NCI-H226 (cell line): ENCODE measurements at places on chromosomes 2 and 18.
A peak's percentile ranks its signal among the peaks of the same experiment; 100 is the strongest.

GRCh38 chr18:10006311-10006893 is 92.6 kb downstream of the VAPA start:
- DNase-seq: no peak

DNA sequence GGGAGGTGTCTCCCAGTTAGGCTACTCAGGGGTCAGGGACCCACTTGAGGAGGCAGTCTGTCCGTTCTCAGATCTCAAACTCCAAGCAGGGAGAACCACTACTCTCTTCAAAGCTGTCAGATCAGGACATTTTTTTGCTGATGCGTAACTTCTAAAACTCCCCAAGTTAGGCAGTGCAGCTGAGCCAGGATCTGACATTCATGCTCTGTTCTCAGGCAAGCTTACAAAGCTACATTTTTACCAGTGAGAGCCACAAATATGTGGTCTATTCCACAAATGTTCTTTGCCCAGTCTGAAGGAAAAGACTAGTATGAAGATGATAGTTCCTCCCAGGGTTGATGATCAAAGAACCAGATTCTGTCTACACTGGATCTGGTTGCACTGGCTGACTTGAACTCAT is 184.1 kb downstream of the MTCL1 start:
- no peak for DNase-seq

DNA sequence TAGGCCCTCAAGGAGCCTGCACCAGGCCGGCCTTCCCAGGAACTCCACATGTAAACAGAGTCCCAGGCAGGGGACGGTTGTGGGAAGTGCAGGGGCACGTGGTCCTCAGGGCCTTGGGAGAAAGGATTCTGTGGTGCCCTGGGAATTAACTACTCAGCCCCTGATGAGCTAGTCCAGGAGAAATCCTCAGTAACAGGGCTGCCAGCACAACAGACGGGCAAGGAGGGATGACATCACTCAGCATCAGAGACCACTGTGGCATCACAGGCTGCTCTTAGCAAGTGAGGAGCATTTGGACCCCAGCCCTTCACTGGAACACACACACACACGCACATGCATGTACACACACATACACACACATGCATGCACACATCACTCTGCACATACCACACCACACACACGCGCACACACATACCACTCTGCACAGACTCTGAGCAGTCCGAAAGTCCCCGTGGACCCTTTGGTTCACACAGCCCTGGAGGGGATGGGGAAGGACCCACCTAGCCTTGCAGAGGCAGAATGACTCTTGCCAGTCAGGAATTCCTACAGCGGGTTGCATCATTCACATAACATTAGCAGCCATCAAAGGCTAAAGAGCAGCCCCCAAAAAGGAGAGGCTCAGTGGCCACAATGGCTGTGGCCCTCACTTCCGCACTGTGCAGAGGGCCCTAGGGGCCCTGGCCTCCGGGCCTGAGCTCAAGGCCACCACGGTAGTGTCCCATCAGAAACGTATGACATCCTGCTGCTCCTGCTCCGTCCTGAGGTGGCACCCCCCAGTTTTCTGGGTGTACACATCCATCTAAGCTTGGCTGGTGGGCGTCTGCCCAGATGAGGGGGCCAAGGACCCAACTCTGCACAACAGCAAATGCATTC is 1.9 kb upstream of the NMUR1 start:
- no peak for DNase-seq

DNA sequence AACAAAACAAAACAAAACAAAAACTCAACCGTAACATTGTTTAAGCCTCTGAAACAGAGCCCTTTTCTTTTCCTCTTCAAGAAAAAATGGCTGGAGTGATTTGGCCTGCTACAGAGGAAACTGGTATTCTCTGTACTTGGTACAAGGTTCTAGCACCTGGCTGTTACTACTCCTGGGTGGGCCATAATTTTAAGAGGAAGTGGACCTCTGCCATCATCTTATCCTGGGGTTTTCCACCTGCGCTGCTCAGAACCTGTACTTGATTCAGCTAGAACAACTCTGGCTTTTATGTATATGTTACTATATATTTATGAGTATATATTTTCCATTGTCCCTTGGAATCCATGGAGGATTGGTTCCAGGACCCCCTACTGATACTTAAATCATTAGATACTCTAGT is 22.5 kb downstream of the SRSF7 start:
- no peak for DNase-seq

GRCh38 chr18:54856105-54856646 is 27.9 kb downstream of the RAB27B start:
- no peak for DNase-seq

DNA sequence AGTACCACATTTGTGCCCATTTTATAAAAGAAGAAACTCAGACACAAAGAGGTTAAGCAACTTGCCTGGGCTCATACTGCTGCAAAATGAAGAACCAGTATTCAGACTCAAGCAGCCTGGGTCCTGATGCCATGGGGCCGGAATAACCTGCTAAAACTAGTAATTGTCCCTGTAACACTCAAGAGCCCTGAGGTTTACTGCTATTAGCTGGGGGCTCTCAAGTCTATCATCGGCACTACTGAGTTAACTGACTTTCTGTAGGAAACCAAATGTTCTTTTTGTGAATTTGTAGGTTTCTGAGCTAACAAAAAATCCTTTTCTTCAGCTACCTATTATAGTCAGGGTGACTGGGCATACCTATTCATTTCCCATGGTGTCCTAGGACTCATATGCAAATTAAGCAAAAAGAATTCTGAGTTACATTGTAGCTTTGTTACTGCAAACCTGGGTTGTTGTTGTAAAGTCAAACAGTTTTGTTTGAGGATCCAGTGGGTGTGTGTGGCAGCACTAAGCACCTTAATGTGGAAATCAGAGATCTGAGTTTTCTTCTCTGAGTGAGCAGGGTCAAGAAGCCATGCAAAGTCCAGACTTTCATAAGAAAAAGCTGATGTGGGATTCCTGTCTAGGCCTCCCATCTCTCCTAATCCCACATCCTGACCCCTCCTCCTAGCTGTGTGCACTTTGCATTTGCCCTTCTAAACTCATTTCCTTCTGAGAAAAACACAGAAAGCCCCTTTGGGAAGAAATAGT is 72.4 kb upstream of the TNP1 start:
- DNase-seq: no peak

- DNase-seq: no peak
These were observed 10.7 kb upstream of the CWC22 start for GRCh38 chr2:180017784-180018183.

DNA sequence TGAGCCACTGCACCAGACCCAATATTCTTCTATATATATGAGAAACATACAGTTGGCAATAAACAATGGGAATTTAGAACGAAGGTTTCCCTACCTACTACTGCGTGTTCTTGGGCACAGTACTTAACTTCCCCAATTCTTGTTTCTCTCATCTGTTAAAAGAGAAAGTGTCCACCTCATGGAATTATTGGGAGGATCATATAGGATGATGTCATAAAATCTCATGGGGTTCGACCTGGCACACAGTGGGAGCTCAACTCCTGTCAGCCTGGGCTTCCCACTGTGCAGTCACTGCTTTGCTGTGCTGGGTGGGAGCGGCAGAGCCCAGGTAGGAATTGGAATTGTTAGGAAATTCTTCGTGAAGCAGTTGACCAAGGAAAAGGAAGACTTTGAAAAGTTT is 203.3 kb downstream of the SH3BP4 start:
- no peak for DNase-seq

DNA sequence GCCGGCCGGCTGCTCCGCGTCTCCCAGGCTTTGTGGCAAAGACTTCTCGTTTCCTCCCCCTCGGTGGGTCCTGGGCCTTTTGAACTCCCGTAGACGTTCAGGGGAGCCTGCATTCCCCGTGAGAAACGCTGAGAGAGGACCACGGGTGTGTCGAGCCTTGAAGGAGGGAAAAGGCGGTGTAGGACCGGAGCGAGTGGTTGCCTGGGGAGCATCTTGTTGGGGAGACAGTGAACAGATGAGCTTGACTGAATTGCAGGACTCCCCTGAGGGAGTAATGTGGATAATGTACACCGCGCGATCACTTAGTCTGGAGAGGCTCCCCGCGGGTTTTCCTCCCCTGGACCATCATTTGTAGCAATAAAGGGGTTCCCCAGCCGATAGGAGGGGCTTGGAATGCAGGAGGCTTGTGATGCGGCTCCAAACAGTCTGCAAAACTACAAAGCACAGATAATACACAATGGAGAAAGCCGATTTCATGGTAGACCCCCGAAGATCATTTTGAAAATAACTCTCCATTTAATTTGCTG is 769 bp downstream of the ALMS1 start:
- no peak for DNase-seq

- DNase-seq: no peak
These were observed 25.5 kb downstream of the TWIST2 start for GRCh38 chr2:238873381-238873801.

DNA sequence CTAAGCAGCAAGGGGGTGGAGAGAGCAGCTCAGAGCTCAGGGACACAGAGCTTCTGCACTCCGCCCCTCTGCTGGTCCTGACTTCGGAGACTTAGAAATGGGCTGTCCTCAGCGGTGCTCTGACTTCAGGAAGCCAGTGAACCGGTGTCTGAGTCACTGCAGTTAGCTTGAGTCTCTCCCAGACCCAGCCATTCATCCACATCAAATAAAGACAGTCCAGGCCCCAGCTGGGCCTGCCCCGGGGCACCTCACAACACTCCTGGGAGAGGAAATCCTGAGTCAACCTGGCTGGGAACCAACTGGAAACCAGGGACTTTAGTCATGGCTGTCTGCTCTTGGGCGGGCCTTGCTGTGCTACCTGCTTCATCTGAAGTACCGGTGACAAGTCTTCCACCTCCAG is 5.4 kb upstream of the ITGB6 start:
- peak; percentile 100 for DNase-seq

DNA sequence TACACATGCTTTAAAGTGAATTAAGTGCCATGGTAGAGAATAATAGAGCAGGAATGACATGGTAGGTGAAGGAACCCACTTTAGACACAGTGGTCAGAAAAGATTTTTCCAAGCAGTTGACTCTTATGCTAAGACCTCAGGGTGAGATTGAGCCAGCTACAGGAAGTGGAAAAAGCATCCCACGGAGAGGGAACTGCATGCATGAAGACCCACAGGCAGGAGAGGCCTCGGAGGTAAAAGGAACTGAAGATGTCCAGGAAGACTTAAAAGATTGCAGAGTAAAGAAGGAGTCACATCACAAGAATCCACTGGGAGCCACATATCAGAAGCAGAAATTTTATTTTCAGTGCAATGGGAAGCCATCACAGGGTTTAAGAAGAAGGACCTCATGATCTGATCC is 499.2 kb upstream of the FAM98A start:
- no peak for DNase-seq

- DNase-seq: no peak
These were observed 9.2 kb downstream of the ALLC start for GRCh38 chr2:3667151-3667631.
